ENCODE measurements at places on chromosomes 13 and 19.

GRCh38 chr19:10749435-10750384 lies 31.8 kb downstream of the DNM2 start:
- no peak for DNase-seq

DNA sequence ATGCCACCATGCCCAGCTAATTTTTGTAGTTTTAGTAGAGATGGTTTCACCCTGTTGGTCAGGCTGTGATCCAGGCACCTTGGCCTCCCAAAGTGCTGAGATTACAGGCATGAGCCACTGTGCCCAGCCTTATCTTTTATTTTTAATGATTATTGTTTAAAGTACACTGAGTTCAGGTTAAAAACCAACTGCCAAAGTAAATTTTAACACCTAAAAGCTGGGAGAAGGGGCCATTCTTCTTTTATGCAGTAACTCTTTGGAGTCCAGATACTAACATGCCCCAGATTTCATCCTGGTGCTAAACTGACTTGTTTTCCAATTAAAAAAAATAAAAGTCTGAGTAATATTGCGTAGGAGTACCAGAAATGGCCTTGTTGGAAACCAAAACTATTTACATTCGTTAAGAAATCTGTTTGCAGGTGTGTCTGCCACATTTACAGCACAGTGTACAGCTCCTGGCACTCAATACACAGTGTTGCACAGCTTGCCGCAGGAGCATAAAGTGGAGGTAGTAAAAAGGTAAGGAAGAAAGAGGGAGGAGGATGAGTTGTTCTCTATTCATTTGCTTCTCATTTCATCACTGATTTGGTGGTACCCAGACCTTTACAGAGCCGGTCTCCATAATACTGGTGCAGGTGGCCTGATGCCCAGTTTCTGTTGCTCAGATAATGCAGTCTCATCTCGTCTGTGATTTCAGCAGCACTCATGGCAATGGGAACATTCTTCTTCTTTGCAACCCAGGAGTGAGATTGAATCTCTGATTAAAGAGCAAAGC lies 108.9 kb downstream of the PCCA start:
- DNase-seq, result no peak

GRCh38 chr19:10258080-10258710 lies 6.2 kb downstream of the MRPL4 start:
- no peak for DNase-seq

DNA sequence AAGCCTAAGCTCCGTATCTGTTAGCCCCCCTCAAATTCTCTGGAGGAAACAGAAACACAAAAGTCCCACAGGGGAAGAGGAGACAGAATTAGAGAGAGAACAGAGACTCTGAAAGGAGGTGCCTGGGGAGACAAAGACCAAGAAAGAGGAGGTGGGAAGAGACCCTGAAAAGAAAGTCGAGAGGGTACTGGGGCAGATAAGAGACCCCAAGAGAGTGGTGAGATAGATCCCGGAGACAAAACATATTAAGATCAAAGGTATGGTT lies 915 bp upstream of the GRWD1 start:
- DNase-seq, result no peak

DNA sequence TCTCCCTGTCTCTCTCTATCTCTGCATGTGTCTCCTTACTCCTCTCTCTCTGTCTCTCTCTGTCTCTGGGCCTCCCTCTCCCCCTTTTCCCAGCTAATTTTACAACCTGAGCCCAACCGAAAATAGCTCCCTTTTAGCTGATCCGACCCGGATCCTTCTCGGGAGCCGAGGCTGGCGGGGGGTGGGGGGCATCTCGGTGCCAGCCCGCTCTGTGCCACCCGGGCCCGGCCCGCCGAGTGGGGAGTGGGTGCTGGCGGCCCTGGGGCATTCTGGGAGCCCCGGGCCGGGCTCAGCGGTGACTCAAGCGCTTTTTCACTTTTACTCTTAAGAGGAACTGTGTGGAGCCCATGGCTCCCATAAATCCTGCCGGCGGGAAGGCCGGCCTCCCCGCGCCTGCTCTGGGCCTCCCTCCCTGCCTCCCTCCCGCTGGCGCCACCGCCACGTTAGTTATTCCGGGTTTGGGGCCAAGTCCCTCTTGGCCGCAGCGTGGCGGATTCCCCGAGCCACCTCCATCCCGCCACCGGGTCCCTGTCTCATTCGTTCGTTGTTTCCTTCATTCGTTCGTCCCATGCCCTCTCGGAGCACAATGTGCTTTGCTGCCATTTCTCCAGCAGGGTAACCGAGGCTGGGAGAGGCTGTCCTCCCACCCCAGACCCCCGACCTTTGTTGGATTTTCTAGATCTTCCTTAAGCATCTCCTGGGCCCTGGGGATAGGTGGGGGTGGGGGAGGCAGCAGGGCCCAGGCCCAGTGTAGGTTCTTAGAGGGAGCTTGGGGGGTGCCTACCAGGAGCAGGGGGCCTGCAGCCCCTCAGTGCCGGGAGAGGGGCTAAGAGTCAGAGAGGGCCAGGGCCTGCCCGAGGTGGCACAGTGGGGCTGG lies 3.2 kb downstream of the NFIC start:
- DNase-seq, result no peak

GRCh38 chr13:111662895-111663294 lies 342.5 kb downstream of the TEX29 start:
- no peak for DNase-seq

GRCh38 chr13:71870100-71870499 lies 3.1 kb upstream of the DACH1 start:
- no peak for DNase-seq
